ENCODE measurements at places on chromosomes 5 and 9.

- DNase-seq, result peak; percentile 18
These were observed 71.6 kb upstream of the GALNT10 start for GRCh38 chr5:154118893-154119336.

- no peak for DNase-seq
These were observed 193.3 kb upstream of the PANK3 start for GRCh38 chr5:168772316-168772961.

DNA sequence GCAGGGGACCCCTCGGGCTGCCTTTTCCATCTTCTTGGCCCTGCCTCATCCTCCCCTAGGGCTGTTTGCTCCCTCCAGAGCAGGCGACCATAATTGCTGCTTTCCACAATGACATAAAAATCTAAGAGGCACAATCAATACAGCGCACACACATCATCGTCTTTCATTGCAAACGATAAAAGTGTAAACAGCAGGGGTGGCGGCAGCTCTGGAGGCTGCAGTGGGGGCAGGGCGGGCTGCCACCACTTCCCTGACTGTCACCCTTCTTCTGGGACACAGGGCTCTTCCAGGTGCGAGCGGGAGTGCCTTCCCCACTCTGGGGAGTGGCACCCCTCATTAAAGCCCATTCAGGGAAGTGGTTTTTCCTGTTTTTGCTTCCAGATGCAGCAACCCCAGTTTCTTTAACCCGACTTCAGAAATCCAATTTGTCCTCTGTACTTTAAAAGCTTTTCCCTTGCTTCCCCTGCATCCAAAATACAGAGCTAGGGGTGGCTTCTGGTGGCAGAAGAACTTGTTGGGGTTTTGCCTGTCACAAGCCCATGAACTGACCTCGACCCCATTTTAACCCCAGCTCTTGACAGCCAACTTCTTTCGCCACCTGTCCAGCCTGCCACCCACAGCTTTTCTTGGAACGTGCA, 45.7 kb downstream of the TSPAN17 start:
- no peak for DNase-seq

- DNase-seq, result no peak
These were observed 101.6 kb downstream of the CRB2 start for GRCh38 chr9:123457583-123457982.

DNA sequence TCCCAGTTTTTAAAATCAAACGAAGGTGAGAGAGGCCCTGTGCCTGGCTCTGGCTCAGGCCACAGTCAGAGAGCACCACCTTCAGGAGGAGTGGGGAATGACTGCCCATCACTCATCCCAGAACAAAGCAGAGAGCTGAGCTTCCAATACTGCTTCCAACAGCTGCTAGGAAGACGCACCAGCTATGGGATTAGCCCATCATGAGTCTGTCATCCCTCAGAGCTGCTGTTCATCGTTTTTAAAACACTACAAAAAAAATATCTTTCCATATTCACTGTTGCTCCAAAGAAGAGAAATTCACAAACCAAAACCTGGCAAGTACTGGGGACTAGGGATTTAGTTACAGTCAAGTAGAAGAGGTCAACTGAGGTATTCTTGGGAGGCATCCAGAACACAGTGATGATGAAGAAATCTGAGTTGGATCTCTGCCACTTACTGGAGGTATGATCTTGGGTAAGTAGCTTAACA, 102.4 kb downstream of the CDK5RAP2 start:
- DNase-seq, result peak; percentile 60

DNA sequence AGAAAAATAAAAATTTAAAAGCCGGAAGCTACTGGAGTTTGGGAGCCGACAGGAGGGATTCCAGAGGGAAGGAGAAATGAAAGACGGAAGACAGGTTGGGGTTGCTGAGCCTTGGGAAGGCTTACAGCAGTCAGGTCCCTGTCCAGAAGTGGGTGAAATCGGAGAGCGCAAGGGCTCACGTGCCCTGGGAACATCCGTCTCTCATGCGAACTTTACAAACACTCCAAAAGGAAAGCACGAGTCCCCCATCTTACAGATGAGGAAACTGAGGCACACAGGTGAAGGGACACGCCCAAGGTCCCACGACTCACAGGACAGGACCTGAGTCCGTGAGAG, 347 bp upstream of the OLFML2A start:
- no peak for DNase-seq

DNA sequence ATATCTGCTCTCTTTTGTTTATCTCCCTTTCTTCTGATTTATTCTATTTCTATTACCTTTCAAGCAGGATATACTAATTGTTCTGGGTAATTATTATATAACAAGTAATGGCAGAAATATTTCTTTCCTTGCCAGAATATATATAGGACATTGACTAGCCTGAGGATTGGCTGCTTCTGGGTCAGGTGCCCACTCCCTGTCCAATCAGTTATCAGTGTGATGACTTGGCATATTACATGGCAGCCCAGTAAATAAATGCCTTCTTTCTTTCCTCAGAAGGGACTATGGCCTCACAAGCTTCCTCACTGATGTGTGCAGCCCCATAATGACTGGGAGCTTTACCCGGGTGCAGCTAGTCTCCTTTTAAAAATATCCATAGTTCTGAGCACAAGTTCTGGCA, 301.1 kb downstream of the EFNA5 start:
- DNase-seq, result no peak

GRCh38 chr5:64688965-64689364, 1.3 kb upstream of the SHISAL2B start:
- no peak for DNase-seq

DNA sequence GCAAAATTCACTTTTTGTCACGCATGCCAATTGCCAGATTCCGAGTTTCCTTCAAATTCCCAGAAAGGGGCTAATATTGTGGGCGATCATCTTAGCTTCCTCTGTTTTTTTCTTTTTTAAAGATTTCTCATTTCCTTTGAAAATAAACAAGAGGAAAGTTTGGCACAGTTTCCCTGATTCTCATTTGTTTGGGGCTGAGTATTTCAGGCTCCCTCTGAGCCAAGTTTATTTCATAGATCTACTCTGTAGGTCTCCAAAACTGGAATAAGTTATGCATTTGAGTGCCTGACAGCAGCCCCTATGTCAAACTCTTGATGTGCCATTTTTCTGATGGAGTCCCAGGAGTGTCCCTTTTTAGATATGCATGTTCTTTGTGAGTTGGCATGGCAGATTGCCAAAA, 1297.2 kb upstream of the WWC1 start:
- DNase-seq, result no peak

DNA sequence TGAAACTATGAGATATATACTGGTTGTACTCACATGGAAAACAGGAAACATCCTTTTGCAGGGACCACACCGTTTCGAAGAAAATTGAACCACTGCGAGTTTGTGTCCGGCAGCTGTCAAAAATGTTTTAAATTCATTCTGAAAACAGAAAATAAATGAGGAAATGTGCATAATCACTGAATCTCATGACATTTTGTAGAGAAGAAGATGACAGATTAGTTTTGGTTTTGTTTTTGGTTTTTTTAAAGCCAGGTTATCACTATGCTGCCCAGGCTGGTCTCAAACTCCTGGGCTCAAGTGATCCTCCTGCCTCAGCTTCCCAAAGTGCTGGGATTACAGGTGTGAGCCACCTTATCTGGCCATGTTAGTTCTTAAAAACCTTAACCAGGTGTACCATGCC, 3.5 kb downstream of the TXNDC8 start:
- DNase-seq, result no peak

GRCh38 chr5:111697215-111697614, 59.8 kb downstream of the NREP start:
- DNase-seq, result no peak

DNA sequence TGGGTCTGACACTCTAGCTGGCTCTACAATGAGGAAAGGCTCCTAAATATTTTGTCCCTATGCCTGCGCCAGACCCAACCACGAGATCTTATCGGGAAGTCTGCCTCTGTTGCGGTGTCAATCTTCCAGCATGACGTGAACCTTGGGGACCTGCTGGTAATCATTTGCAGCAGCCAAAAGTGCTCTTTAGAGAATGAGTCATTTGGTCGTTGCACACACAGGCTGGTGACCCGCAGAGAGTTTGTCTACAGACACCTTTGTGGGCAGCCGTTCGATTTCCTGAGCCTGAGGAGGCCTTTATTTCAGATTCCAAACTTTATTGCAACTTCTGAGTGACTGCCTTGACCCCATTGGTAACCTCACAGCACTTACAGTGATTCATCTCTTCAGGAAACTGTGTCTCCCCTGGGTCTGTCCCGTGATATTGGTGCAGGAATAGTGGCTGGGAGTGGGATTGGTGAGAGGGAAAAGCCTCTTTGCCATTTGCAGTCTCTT, 326.1 kb downstream of the NSG2 start:
- DNase-seq, result no peak

DNA sequence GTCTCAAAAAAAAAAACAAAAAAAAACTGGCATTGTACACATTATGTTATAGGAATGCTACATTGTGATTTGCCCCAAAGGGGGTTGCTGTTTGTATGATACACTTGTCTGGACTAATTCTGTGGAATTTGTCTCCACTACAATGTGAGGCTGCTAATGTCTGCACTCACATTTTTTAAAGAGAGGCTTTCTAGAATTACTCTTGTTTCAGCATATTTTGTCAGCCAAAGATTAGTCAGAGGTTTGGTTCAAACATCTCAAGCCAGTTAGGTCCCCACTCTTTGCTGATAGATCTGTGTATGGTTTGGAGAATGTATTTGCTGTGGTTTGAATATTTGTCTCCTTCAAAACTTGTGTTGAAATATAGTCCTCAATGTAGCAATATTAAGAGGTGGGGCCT, 59.3 kb upstream of the ZNF169 start:
- DNase-seq, result no peak

GRCh38 chr9:33295571-33295970, 5.3 kb downstream of the NFX1 start:
- DNase-seq, result no peak

DNA sequence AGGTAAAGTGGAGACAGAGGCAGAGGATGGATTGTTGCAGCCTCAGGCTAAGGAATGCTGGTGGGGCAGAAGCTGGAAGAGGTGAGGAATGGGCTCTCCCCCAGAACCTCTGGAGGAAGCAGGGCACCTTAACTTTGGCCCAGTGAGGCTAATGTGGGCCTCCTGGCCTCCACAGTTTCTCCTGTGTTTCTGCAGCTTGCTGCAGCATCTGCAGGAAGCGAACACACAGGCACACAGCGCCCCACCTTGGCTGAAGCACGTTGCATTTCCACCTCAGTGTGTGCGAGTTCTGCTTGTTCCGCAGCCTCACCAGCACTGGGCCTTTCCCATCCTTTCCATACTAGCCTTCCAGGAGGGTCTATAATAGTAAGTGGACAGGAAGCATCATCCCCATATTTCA, 27.2 kb upstream of the ASS1 start:
- DNase-seq, result no peak

GRCh38 chr5:160469156-160470144, 47.8 kb downstream of the PTTG1 start:
- DNase-seq, result no peak

DNA sequence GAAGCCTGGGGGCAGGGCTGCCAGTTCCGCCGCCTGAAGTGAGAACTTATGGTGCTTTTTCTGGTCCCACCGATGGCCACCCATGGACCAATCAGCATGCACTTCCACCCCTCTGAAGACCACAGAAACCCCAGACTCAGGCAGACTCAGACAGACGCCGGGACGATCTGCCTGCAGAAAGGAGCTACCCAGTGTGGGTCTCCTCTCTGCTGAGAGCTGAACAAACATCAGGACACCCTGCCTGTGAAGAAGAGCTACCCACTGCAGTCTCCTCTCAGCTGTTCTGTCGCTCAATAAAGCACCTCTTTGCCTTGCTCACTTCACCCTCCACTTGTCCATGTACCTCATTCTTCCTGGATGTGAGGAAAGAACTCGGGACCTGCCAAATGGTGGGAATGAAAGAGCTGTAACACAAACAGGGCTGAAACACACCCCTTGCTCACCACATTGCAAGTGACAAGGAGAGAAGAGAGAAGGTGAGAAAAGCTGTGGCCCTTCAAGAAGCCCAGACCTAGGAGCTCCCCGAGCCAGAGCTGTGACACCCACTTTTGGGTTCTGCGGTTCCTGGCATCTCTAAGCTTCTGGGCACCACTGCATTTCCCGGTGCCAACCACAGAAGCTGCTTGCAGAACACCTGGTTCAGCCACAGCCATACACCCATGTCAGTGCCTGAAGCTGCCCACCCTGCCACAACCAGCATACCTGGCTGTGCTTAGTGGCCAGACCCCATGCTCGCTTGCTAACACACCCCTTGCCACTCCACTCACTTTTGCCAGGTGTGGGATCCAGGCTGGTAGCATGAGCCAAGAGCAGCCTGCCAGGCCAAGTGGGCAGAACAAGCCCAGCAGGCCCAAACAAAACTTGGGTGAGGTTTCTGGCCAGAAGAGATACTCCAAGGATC, 114.3 kb upstream of the TSLP start:
- DNase-seq, result no peak

- no peak for DNase-seq
These were observed 26.5 kb downstream of the LIX1 start for GRCh38 chr5:97115932-97116331.

DNA sequence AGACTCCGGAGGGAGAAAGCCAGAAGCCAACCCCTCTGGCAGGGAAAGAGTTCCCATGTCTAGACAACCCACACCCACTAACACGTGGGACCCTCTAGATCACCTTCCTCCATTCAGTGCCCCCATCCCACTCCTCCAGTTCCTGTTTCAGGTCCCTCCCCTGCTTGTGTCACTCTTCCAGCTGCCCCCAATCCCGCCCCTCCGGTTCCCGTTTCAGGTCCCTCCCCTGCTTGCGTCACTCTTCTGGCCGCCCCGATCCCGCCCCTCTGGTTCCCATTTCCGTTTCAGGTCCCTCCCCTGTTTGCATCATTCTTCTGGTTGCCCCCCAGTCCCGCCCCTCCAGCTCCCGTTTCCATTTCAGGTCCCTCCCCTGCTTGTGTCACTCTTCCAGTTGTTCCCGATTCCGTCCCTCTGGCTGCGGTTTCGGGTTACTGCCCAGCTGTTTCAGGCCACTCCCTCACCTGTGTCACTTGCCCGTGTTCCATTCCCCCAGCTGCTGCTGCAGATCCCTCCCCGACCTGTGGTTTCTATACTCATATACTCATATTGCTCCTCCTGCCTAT, 64.8 kb upstream of the RANBP6 start:
- no peak for DNase-seq

GRCh38 chr5:180494510-180495181, 467 bp downstream of the CNOT6 start:
- no peak for DNase-seq

DNA sequence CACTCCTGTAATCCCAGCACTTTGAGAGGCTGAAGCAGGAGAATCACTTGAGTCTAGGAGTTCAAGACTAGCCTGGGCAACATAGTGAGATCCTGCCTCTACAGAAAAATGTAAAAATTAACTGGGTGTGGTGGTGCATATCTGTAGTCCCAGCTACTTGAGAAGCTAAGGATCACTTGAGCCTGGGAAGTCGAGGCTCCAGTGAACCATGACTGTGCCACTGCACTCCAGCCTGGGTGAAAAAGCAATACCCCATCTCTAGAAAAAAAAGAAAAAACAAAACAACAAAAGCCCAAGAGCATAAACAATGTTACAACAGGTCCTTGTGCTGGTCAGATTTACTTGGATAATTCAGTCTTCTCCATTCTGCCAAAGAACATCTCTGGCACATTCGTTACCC, 44.3 kb upstream of the TGFBR1 start:
- no peak for DNase-seq

DNA sequence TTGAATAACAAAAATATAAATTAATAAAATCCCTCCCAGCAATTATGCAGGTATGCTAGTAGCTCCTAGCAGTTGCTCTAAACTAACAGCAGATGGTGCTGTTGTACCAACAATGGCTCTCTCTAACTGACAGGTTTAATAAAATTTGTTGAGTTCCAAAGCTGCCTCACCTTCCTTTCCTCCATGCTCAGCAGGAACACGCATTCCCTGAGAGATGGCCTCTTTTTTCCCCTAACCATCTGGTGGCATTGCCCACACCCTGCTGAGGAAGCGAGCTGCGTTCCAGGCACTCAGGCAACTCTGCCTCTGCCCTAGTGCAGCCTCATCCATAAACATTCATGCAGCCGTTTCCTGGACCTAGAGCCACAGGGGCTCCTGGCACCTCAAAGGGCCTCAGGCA, 106.2 kb downstream of the KLHL3 start:
- DNase-seq, result no peak
